ENCODE measurements at places on chromosomes 11 and 22.
A peak's percentile ranks its signal among the peaks of the same experiment; 100 is the strongest.

- no peak for DNase-seq
Observed at GRCh38 chr22:46549971-46550641, 12.7 kb upstream of the CELSR1 start.

- no peak for DNase-seq
Observed at GRCh38 chr11:87076874-87077429, 39.2 kb downstream of the TMEM135 start.

DNA sequence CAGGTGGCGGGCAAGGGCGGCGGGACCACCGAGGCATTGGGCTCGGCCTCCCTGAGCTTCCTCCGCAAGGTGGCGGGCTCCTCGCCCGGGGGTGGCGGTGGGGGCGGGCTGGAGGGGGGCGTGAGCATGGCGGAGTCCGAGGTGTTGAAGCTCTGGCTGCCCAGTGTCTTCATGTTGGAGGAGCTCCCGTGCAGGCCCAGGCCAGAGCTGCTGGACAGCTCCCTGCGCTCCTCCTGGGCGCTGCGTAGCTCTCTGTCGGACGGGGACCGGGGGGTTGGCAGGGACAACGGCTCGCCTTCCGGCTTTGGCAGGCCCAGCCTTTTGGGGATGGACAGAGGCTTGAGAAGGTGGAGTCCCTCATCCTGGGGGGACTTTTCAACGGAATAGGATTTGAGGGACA is 43.9 kb upstream of the BID start:
- DNase-seq, result no peak

- DNase-seq, result no peak
Observed at GRCh38 chr11:76263657-76264056, 57.4 kb upstream of the WNT11 start.

GRCh38 chr11:76131142-76131541 is 75.2 kb downstream of the WNT11 start:
- DNase-seq, result no peak

DNA sequence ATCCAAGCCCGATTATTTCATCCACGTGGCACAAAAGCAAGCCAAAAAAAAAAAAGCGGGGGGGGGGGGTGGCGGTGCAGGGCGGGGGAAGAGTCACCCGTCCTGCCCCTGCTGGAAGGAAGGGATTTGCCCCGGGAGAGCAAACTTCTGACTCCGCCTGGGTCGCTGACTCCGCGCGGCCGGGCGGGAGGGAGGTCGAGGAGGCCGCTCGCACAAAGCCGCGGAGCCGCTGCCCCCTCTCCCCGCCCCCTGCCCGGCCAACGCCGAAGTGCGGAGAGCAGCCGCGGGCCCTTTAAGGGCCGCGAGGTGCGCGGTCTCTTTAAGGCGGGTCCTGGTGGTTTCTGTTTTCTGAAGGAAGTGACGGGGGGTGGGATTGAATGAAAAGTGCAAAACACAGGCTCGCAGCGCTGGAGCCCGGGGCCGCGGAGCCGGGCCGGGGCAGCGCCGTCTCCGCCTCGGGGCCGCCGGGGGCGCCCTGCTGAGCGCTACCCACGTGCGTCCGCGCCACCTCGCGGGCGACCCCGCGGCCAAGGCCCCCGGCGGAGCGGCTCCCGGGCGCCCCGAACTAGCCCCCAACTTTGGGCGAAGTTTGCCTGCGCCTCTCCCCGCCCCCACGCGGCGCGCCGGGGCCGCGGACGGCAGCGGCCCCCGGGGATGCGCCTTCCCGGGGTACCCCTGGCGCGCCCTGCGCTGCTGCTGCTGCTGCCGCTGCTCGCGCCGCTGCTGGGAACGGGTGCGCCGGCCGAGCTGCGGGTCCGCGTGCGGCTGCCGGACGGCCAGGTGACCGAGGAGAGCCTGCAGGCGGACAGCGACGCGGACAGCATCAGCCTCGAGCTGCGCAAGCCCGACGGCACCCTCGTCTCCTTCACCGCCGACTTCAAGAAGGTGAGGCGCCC is at the start of gene OAF:
OAF (plus strand) TSS at position 407 of the 896 bp plus-strand sequence; CDS start at position 655, 248 bp downstream.
- DNase-seq, result peak; percentile 86

GRCh38 chr11:61173456-61173855 is 12.2 kb upstream of the VPS37C start:
- no peak for DNase-seq

GRCh38 chr11:57885298-57886050 is 123.9 kb downstream of the CTNND1 start:
- no peak for DNase-seq

GRCh38 chr22:39662686-39663052 is 92.1 kb downstream of the CACNA1I start:
- no peak for DNase-seq

DNA sequence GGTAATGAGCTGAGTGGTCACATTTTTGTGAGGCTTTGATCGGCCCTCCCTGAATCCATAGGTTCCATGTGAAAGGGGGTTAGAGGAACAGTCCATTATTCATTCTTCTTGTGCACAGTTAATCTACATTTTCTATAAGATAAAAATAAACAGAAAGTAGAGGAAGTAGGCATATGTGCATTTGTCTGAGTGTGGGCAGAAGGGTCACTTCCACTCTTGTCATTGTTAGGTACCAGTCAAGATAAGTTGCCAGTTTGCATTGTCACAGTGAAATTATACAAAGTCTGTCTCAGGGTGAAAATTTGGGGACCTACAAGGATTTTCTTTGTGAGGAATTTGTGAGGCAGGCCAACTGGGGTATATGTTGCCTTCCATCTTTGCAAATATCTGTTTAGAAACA is 4.6 kb upstream of the APOL4 start:
- DNase-seq, result no peak

DNA sequence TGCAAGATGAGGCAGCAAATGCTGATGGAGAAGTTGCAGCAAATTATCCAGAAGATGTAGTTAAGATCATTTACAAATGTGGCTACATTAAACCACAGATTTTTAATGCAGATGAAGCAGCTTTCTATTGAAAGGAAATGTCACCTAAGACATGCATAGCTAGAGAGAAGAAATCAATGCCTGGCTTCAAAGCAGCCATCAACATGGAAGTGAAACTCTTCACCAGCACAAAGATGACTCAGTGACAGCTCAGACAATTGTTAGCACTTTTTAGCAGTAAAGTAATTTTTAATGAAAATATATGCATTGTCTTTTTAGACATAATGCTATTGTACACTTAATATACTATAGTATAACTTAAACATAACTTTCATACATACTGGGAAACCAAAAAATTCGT is 71.4 kb downstream of the FANCF start:
- no peak for DNase-seq

DNA sequence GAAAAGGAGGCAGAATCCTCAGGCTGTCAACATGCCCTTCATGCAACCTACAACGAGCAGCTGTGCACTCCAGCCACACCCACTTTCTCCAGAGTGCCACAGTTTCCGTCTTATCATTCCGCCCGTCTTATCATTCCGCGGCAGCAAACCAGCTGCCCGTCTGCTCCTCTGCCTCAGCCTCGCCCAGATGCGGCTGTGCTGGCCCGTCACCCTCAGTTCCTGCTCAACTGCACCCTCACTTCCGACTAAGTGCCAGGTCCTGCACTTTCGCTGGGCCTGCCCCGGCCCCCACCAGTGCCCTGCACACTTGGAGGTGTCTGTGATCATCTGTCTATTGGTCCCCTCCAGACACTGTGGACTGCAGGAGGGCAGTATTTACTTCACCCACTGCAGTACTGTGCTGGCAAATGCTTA is 43.7 kb downstream of the MICAL3 start:
- no peak for DNase-seq

GRCh38 chr22:49554741-49555140 is 272.9 kb downstream of the BRD1 start:
- DNase-seq, result no peak

GRCh38 chr11:31809857-31810778 is 1.0 kb downstream of the PAX6 start:
- DNase-seq, result no peak

DNA sequence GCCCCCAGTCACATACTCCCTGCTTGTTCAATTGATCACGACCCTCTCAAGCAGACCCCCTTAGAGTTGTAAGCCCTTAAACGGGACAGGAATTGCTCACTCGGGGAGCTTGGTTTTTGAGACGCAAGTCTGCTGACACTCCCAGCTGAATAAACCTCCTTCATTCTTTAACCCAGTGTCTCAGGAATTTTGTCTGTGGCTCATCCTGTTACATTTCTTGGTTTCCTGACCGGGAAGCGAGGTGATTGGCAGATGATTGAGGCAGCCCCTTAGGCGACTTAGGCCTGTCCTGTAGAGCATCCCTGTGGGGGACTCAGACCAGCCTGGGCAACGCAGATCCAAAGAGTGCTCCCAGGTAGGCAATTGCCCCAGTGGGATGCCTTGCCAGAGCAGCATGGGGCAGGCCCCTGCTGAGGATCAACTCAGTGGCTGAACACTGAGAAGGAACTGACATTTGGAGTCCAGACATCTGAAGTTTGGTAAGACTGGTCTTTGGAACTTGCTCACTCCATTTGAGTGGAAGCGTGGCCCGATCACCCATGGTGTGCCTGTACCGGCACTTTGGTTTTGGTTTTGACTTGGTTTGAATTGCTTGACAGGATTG is 51.5 kb downstream of the NEU3 start:
- no peak for DNase-seq

- DNase-seq, result no peak
Observed at GRCh38 chr11:27353593-27354358, 9.2 kb downstream of the CCDC34 start.

GRCh38 chr11:76667271-76667818 is 3.2 kb downstream of the LRRC32 start:
- DNase-seq, result no peak

DNA sequence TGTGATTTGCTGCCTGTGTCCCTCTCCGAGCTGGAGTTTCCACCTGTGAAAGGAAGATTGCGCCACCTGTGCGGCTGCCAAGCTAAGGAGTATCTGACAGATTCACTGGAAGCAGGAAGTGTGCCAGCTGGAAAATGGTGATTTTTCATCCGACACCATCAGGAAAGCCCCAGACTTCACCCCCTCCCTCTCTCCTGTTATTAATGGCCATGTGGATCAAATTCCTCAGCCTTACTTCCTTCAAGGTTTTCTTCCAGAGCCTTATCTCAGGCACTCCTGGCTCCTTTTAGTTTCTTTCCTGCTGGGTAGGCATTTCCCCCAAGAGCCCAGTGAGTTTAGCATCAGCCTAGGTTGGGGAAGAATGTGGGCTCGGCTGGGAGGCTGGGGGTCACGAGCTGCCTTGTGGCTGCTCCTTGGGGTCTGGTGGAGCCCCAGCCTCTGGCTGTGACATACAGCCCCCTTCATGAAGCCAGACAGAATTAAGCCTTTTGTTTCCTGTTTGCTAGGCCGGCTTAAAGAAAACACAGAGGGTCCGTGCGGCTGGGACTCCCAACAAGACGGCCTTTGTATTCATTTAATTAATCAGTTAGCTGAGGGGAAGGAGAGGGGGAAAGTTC is 37.1 kb downstream of the PKNOX2 start:
- no peak for DNase-seq

DNA sequence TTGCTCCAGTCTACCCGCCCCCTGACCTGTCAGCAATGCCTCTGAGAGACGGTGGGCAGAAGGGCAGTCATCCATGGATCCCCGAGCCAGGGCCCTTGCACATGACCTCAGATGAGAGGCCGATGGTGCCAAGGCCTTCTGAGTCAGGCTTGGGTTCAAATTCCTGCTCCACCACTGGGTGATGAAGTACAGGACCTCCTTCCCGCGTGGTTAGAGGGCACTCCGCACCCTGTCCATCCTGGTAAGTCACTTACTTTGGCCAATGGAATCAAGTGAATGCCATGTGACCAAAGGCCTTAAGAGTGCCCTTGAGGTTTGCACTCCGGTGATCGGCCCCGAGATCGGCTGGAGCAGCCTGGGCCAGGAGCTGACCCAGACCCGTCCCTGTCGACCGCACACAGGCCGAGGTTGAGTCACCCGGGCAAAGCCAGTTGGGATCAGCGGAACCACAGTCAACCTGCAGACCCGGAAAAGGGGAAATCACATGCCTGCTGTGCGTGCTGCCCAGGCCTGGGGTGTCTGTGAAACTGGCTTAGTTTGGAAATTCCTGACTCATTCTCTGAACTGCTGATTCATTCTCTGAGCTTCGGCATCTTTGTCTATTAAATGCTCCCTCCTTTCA is 48.9 kb downstream of the RTL6 start:
- no peak for DNase-seq

- DNase-seq, result no peak
Observed at GRCh38 chr11:45501392-45502225, 163.8 kb downstream of the CHST1 start.

DNA sequence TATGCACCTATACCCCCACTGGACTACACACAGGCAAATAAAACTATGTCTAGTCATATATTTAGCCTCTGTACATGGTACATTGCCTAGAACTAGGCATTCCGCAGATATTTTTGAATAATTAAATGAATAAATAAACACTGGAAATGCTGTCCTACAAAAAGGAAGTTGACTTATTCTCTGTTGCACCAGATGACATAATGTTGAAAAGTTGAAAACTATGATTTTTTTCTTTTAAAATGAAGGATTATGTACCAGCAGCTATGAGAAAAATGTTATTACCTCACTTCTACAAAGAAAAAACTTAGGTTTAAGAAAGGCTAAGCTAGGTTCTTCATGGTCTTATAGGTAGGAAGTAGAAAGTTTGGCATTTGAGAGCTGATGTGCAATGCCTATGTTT is 856.6 kb downstream of the METTL15 start:
- DNase-seq, result no peak

DNA sequence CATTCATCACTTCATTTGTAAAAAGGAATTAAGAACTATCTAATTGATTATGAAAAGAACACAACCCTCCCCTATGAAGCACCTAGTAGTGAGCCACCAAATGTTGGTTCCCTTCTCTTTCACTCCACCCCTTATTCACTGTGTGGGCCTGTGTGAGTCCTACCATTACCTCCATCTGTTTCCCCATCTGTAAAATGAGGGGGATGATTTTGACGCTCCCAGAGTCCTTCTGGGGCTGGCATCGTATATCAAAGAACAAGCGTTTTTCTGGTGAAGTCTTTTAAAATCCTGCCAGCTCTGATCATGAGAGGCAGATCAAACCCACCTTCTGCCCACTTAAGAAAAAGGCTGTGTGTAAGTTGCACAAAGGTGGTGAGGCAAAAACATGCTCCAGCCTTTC is 96.6 kb upstream of the SEZ6L start:
- DNase-seq, result no peak

- peak; percentile 38 for DNase-seq
Observed at GRCh38 chr11:2186669-2187279, 15.2 kb upstream of the TH start.

DNA sequence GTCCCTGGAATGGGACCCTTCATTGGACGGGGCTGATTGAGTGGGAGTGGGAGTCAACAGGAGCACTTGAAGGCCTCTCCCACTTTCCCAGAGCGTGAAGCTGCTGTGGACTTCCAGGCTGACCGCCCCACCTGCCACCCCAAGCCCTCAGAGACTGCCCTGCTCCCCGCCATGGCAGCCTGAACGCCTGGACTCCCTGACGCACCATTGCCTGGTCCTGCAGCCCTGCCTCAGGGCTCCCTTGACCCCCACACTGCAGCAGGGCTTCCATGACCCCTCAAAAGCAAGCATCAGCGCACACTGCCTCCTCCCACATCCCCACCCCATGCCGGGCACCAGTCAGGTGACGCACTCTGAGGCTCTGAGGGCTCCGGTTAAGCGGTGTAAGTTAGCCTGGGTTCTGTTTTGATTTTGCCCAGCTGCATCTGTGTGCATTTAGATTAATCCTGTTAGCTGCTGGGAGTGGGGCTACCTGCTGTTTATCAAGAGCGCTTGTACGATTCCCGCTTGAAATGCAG is 39.4 kb downstream of the TRIM29 start:
- no peak for DNase-seq

- DNase-seq, result no peak
Observed at GRCh38 chr11:45913942-45914635, 3.6 kb downstream of the PEX16 start.
